NCI-H2107 (cell line): ENCODE measurements at places on chromosomes 4 and X.

- no peak for DNase-seq
Observed at GRCh38 chr4:76755756-76756155, 142.2 kb downstream of the SOWAHB start.

- no peak for DNase-seq
Observed at GRCh38 chr4:22485737-22486136, 30.1 kb downstream of the ADGRA3 start.

GRCh38 chr4:38757945-38758600 lies 24.7 kb downstream of the TLR10 start:
- no peak for DNase-seq

DNA sequence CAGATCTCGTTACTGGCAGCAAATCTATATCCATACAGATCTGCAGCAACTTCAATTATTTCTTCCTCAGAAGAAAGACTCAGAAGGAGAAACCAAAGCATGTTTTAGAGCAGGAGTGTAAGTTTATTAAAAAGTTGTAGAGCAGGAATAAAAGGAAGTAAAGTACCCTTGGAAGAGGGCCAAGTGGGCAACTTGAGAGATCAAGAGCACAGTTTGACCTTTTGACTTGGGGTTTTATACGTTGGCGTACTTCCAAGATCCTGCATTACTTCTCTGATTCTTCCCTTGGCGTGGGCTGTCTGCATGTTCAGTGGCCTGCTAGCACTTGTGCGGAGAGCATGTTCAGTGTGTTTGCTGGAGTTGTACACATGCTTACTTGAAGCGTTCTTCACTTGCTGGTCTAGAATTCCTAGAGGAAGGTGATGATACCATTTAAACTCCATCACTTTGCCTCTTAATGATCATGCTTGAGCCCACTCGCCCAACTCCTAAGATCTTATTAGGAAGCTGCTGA lies 1114.7 kb upstream of the PABPC4L start:
- DNase-seq = no peak

GRCh38 chr4:184248216-184248615 lies 30.5 kb upstream of the ENPP6 start:
- no peak for DNase-seq

- DNase-seq = no peak
Observed at GRCh38 chrX:17674601-17675000, 62.7 kb upstream of the SCML1 start.

GRCh38 chr4:173214661-173215060 lies 46.0 kb downstream of the GALNT7 start:
- DNase-seq = no peak

- no peak for DNase-seq
Observed at GRCh38 chr4:186657764-186658163, 65.9 kb downstream of the FAT1 start.

DNA sequence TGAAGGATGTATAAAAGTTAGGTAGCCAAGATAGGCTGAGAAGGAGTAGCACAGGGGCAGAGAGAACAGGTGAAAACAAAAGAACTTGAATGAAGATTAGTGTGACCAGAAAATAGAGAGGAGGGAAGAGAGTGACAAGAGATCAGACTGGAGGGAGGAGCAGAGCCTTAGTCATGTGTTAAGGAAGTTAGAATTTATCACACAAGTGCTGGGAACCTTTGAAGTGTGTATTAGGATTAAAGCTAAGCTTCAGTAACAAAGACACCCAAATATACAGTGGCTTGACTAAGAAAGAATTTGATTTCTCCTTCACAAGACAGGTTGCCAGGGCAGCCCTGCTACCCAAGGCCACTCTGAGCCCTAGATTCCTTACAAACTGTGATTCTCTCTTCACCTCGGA lies 10.7 kb upstream of the CCDC149 start:
- no peak for DNase-seq

DNA sequence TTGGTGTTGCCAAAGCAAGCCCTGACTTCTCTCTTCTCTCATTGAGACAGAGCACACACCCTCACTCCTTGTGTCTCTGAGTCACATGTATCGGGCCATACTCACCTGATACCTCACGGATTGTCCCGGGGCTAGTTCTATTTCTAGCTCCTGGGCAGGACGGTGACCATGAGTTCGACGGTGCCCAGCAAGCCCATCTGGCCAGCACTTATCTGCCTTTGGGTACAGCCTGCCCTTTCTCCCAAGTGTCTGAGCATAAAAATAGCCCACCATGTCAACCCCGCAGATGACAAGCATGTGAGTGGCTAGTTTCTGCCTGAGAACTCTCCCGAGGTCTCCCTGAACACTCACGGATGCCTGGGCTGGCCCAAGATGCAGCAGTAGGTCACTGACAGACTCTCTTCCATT lies 158.5 kb downstream of the DHRSX start:
- DNase-seq = no peak

GRCh38 chrX:102934624-102935023 lies 2.4 kb upstream of the RAB40AL start:
- DNase-seq = peak; percentile 6

DNA sequence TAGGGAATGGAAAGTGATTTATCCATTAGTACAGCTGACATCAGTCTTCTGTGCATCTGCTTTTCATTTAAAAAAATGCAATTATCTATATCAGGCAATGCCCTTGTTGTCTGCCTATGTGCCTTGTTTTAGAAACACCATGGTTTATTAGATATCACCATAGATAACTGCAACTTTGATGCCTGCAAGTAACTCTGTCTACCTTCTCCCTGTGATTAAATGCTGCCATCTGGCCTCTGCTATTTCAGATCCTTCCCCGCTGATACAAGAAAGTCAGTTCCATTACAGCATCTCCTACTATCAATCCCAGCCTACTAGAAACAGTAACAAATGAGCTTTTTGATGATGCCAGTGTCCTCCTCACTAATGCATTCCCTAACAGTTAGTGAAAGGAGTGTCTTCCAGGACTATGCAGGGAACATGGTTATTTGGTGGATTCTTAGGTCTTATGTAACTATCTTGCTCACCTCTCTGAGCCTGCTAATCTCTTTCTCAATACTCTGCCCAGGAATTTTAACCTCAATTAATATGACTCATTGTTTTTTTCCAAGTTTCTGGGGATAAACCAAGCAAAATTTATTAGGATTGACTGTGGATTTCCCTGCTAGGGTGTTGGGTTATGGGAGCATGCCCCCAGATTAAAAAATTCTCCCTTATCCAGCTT lies 444.9 kb downstream of the RAPGEF2 start:
- DNase-seq = no peak

- DNase-seq = no peak
Observed at GRCh38 chrX:44162964-44163475, 180.5 kb downstream of the EFHC2 start.

DNA sequence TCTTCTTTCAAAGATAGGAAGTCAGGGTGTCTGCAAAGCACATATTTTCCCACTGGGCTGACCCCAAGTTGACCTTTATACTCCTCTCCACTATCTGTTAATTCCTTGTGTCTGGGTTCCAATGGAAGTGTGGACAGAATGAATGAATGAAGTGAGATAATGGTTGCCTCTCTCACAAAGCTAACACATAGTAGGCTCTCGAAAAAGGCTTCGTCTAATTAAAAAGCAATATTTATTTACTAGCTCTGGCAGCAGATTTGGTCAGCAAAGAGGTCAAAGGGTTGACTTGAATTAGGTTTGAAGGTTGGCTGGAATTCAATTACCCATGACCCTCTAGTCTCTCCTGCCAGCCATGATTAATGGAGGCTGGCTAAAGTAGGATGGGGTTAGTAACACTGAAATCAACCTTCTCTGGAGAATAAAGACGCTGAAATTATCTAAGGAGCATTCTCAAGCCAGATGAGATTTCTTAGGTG lies 280.3 kb upstream of the KLF3 start:
- DNase-seq = no peak

DNA sequence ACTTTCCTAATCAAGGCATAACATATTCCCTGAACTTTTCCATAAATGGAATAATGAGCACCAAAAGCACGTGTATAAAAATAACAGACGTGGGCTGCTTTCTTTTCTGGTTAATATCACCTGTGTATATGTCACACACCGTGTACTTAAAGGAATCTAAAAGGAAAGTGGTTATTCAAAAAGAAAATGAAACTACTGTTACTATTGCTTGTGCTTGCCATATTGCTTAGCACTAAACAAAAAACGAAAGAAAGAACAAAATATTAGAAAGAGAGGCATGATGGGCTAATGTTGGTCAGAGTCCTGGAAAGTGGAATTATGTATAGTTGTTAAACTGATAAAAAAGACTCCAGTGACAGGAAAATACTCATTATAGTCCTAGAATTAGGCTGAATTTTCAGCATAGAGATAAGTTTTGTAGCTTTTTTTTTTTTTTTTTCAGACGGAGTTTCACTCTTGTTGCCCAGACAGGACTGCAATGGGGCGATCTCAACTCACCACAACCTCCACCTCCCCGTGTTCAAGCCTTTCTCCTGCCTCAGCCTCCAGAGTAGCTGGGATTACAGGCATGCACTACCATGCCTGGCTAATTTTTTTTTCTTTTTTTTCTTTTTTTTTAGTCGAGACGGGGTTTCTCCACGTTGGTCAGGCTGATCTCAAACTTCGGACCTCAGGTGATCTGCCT lies 123.2 kb downstream of the PABPC4L start:
- DNase-seq = no peak

GRCh38 chr4:87180767-87181166 lies 39.7 kb downstream of the KLHL8 start:
- no peak for DNase-seq

DNA sequence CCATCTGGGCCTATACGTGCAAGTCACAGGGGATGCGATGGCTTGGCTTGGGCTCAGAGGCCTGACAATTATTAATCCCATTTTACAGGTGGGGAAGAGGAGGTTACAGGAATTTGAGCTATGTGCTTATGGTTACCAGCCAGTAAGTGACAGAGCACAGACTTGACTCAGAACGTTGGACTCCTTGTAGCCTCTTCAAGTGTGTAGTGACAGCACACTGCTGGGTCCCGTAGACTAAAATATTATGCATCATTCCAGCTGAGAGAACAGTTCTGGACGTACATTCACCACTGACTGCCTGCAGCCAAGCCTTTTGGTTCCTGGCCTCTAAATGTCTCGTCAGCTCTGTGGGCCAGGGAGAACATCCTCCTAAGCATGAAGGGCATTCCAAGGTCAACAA lies 314.5 kb downstream of the GPAT3 start:
- no peak for DNase-seq

- no peak for DNase-seq
Observed at GRCh38 chr4:20178902-20179576, 72.7 kb upstream of the SLIT2 start.

GRCh38 chr4:41963105-41963504 lies 18.5 kb upstream of the DCAF4L1 start:
- no peak for DNase-seq

GRCh38 chr4:140884431-140885058 lies 128.4 kb upstream of the TBC1D9 start:
- no peak for DNase-seq

DNA sequence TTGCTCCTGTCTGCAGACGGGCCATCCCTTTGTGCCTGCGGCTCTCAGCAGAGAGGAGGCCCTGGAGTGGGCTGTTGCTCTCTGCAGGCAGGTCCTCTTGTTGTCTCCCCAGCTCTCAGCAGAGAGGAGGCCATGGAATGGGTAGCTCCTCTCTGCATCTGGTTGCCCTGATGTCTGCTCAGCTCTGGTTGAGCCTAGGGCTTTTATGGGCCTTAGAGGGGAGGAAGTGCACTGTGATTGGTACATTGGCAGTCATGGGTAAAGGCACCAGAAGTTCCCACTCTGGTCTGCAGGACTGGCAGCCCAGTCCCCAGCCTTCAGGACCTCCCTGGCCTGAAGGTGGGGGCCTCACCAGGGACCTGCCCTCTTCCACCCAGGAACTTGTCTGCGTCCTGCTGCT lies 21.5 kb downstream of the SPON2 start:
- no peak for DNase-seq

DNA sequence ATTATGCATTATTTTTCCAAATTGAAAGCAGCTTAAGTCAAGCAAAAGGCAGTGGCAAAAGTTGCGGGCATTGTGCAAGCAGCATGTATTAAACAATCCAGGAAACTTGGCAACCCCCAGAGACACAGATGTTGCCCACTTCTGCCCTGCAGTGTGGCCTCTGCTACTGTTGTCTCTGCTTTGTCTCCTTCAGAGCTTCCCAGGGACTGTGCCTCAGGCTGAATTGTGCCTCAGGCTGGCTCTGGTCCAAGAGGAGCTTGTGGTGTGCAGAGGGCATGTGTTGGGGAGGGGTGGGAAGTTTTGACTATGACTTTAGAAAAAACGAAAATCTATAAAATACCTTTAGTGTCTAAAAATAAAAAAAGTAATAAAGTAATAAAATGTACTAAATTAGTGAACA lies 201.4 kb downstream of the CCSER1 start:
- no peak for DNase-seq

DNA sequence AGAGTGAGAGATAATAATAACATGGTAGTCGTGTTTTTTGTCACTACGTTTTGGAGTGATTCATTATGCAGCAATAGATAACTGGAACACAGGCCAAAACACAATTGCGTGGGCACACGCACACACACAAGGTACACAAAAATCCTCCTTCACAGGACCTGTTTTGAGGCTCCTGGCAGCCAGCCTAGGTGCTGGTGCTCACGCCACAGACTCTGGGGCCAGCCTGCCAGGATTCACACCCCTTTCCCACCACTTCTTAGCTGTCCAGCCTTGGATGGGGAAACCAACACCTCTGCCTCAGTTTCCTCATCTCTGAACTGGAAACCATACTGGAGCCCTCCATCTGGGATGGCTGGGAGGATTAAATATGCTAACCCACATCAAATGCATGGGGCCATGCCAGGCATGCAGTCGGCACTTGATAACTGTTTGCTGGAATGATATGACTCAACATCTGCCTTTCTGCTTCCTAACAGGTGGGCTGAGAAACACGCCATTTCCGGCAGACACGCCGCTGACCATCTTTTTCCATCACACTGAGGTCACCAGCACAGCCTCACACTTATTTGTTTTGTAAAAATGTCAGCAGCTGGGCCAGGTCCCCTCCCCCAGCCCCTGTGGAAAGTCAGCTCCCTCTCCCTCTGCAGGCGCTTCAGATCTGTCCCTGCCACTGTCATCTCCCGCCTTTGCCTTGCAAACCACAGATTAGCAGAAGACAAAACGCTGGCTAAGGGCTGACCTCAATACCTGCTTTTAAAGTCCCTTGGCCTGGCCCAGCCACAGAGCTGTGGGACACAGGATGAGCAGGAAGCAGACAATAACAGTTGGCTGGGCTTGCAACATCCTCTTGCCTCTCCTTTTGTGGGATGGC lies 237.5 kb downstream of the BCOR start:
- no peak for DNase-seq

GRCh38 chr4:185830263-185830994 lies 18.4 kb upstream of the SORBS2 start:
- no peak for DNase-seq

DNA sequence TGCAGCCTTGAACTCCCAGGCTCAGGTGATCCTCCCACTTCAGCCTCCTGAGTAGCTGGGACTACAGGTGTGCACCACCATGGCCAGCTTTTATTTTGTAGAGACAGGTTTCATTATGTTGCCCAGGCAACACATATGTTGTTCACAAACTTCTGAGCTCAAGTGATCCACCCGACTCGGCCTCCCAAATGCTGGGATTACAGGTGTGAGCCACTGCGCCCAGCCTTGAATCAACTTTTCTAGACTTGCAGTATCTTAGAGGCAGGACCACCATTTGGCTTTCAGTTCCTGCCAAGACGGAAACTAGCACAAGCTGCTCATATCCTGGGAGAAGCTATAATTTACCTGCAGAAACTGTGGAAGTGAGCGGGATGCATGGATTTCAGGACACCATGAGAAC lies 19.9 kb downstream of the NAT8L start:
- DNase-seq = no peak

GRCh38 chr4:53602390-53602789 lies 11.1 kb upstream of the LNX1 start:
- DNase-seq = no peak
